Activated CD4-positive, alpha-beta T cell treated with anti-CD3 and anti-CD28 coated beads, Interleukin-2, amount 50 U/mL, for 1 hour (primary cell): ENCODE measurements at places on chromosomes 16 and 17.

GRCh38 chr16:87331241-87331801 is 14.1 kb upstream of the C16orf95 start:
- DNase-seq: no peak

DNA sequence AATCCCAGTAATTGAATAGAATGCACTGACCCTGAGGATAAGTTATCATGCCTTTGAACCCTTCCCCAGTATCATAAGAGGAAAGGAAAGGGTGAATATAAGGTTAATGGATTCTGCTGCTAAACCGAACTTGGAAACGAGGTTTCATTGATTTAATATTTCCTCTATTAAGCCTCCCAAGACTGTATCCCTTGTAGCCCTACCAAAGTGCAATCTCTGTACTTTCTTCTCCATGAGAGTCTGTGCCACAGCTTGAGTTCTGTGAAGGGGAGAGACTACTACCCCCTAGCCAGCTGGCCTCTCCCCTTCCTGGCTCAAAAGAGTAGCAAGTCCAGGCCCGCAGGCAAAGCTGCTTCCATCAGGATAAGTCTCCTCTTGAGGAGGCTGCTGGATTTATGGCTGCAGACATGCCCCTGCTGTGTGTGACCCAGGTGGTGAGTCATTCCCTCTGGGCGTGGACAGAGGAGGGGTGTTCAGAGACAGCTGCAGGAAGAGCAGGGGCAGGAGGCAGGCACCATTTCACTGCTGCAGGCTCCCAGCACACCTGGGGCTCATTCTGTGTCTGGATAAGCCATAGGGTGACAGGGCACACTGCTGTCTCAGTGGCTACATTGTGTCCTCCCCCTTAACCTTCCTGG is 58.4 kb downstream of the TOM1L2 start:
- DNase-seq: no peak

DNA sequence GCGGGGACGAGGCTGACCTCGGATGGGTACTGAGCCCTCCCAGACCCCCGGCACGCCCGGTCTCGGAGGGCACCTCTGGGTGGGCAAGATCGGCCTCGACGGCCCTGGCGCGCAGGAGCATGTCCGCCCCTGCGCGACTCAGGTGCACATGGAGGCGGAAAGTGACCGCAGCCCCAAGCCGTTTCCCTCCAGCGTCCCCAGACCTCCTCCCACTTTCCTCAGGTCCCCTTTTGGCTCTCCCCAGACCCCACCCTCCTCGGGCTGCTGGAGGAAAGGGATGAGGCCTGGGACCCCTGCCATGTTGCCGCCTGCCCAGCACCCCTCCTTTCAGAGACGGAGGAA is 10.0 kb downstream of the RPL19 start:
- no peak for DNase-seq

- DNase-seq: no peak
These were observed 14.1 kb downstream of the KRT39 start for GRCh38 chr17:40952661-40953060.

DNA sequence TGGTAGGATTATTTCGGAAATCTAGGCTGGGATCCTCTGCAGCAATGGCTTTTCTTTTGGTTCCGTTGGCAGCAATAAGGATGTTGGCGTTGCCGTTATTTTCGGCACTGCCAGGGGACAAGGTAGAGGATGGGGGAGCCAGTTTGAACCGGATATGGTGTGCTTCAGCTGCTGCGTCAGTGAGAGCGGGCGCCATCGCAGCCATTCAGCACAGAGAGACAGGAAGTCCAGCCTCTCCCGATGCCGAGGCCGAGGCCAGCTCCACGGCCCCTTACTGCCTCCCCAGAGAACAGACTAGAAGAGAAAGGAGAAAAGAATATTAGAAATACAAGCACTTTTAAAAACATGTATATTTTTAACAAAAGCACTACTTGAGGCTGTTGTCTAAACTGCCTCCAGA is 21.3 kb downstream of the KANSL1 start:
- DNase-seq: no peak

- DNase-seq: peak; percentile 2
These were observed 38.2 kb upstream of the PIRT start for GRCh38 chr17:10875984-10876555.

GRCh38 chr17:7220593-7221277 is 997 bp downstream of the ACADVL start:
- peak; percentile 66 for DNase-seq

DNA sequence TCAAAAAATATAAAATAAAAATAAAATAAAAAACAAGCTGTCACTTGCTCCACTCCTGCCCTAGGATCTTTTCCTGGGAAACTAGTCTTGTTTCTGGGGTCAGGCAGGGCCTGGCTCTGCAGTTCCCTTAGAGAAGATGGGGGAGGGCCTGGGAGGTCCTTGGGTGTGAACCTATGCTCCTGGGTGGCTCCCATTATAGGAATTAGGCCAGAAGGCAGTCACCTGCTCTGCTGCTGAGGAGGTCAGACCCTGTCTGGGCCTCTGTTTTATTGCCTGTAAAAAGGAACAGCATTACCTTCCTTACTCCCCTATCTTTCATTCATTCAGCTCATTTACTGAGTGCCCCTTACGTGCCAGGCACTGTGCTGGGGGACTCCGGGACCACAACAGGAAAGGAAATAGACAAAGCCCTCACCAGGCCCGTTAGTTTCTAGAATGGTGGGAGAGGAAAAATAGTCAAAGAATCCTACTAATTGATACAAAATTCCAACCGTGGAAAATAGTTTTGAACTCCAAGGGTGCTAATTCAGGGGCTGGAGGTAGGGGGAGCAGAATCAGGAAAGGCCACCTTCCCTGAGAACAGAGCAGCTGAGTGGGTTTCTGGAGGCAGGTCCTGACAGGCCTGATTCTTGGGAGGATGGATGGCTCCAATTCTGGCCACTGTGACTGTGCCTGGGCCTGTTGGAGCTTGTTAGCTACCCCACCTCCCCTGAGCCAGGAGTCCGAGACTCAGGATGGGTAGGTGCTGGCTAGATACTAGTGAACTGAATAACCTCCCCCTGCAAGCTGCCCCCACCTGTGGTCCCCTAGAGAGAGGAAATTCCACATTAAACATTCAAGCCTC is 1.3 kb upstream of the SLC46A1 start:
- no peak for DNase-seq

DNA sequence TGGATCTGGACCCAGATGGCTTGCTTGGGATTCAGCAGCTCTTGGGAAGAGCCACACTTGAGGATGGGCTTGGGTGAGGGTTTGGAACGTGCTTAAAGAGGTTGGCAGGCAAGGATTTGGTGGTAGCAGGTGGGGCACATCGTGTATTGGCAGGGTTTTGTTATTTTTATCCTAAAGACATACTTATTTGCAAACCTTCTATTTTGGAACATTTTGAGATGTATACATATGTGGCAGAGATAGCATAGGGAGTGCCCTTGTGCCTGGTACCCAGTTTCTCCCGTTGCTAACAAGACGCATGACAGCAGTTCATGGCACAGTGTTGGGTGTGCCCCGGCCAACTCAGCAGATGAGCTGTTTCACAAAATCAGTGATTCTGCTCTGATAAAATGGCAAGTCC is 9.1 kb downstream of the BANP start:
- no peak for DNase-seq

- DNase-seq: peak; percentile 61
These were observed 727 bp downstream of the CORO7 start for GRCh38 chr16:4415538-4416199.

- DNase-seq: no peak
These were observed 306.1 kb upstream of the XYLT1 start for GRCh38 chr16:17776888-17777287.

DNA sequence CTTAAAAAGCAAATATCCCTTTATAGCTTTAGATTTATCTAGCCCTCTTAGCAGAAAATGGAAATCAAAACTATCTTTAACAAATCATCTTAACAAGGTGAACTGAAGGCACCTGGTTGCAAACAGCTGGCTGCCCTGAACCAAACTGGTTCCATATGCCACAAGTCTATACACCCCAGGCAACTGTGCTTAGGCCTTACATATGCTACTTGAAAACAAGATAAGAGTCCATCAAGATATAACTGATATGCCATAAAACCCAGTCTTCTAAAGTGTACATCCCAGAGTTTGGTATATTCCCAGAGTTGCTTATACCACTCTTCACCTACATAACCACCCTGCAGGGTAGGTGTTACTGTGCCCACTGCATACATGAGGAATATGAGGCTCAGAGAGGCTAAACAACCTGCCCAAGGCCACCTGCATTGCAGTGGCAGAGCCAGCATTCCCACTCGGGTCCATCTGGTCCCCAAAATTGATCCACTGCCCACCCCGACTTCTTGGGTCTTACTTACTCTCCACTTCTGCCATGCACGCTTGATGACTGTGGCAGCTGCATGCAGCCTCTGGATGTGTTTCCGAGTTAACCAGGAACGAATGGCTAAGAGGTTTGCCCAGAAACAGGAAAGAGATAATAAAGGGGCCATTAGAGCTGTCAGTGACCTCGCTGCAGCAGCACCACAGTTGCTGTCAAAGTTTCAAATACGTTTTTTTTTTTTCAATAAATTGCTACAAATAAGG is 12.2 kb downstream of the ZNHIT3 start:
- no peak for DNase-seq

DNA sequence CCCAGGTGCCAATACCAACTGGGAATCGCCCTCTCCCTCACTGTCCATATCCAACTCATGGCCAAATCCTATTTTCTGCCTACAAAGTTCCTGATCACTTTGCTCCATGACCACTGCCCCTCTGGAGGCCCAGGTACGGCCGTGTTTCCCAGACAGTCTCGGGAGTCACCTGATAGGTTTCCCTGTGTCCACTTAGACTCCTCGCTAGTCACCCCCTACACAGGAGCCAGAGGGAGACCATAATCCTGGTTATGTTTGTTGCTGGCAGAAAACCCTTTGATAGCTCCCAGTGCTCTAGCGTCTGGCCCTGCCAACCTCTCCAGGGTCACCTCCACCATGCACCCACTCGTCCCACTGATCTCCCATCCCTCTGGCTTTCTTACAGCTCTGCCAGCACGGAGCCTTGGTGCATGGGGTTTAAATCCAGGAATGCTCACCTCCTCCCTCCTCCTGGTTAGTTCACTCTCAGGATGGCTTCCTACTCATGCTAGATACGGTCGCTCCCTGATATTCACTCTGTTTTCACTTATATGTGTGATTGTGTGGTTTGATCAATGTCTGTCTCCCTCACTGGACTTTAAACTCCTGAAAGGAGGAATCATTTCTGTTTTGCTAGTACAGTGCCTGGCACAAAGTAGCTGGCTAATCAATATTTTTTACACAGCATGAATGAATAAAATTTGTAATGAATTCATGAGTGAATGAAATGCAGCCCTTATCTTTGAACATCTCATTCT is 7.5 kb upstream of the CALB2 start:
- no peak for DNase-seq

DNA sequence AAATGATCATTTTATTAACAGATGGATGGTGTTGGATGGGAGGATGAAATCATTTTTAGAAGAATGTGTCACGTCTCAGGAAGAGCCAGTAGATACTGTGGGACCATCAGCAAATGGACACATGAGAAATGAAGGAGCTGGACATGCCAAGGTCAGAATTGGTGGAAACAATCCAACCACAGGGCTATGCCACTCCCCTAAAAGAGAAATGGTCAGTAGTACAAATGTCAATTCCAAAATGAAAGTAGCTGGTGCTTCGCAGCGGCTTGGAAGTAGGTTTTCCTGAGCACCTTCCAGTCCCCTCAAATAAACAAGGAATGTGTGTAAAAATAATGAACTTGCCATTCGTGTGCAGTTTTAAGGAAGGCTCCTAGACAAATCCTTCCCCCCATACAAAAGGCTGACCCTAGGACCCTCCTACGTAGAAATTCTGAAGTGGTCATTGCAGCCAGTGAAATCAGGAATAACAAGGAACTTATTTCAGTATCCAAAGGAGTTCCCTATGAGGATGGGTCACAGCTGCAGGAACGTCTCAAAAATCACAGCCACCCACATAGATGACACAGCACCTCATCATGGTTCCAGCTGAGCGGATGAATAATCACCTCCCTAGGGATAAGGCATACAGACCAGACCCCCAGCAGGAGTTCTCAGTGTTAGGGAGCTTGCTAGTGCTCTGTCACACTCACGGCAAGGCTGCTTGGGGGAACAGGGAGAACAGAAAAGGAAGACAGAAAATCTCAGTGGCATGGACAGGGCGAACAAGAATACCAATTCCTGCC is 239.2 kb downstream of the HS3ST3A1 start:
- no peak for DNase-seq

DNA sequence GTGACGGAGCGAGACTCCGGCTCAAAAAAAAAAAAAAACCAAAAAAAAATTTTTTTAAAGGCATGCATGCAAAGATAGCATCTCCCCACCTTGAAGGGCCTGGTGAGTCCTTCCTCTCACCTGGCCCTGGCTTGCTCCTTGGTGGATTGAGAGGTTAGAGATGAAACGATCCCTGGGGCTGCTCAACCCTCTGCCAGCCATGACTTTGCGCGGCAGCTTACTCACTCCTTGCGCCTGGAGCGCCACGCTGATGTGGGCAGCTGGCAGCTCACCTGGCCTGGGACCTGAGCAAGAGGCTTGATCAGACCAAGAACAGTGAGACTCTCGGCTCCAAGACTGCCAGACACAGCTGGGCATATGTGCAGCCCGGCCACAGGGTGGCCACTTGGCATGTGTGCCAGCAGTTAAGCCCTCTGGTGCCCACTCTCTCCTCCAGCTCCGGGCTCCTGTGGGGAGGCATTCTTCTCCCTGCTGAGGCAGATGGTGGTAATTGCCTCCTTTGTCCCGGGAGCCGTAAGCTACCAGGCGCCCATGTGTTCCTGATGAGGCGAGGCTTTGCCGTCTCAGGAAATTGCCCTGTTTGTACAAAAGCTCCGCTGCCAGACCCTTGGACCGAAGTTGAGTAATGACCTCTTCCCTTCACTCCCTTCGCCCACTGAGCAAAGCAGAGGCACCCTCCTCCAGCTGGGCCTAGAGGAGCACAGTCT is 5.1 kb upstream of the EVPL start:
- no peak for DNase-seq

GRCh38 chr17:52660692-52661091 is 502.2 kb upstream of the CA10 start:
- no peak for DNase-seq

DNA sequence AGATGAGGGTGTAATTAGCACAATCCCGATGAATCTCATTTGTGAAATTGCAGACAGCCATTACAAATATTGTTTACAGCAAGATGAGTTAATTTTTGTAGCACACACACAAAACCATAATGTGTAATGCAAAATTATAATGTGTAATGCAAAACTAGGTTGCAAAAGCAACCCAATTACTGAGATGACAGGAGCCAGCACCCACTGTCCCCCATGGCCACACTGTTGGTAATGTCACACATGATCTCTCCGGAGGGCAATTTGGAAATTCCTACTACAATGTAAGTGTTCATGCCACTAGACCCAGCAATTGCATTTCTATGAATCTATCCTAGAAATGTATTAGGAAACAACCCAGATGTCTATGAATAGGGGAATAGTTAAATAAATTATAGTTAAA is 76.9 kb downstream of the MARF1 start:
- DNase-seq: no peak

DNA sequence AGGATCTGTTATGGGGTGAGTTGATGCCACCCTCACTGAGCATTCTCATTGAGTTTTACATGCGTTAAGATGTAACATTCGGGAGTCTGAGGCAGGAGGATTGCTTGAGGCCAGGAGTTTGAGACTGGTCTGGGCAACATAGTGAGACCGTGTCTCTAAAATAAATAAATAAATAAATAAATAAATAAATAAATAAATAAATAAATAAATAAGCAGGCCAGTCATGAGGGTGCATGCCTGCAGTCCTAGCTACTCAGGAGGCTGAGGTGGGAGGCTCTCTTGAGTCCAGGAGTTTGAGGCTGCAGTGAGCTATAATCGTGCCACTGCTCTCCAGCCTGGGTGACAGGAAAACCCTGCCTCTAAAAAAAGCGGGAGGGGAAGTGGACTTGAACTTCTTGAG is 90.3 kb downstream of the SNX29 start:
- DNase-seq: no peak

GRCh38 chr17:57125866-57126265 is 40.8 kb downstream of the AKAP1 start:
- DNase-seq: no peak
